ENCODE measurements at places on chromosomes 12 and 14.

DNA sequence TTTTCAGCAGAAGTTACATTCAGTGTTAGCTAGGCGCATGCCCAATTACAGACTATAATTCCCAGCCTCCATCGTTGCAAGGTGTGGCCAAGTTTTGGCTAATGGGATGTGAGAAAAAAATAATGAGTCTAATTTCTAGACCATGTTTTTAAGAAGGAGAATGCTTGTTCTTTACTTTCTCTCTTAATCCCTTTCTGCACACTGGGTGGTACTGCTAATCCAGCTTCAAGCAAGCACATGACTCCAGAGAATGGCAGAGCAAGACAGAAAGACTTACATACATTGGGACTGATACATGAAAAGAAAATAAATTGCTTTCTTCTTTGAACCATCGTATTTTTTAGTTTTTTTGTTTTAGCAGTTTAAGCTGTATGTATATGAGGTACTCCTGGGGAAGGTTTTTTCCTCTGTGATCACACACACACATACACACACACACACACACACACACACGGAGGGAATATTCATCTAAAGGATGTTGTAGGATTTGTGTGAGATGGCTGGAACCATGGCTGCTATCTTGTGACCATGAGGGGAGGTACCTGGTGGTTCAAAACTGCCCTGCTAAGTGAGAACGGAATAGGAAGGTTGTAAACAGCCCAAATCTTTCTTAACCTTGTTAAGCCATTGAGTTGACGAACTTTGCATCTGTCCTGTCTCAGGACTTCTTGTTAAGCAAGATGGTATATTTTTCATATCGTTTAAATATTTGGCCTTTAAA lies 34.3 kb upstream of the LTA4H start:
- DNase-seq = no peak

GRCh38 chr14:42391146-42391834 lies 784.6 kb downstream of the LRFN5 start:
- DNase-seq = no peak

GRCh38 chr12:85814741-85815140 lies 21.5 kb downstream of the RASSF9 start:
- no peak for DNase-seq

GRCh38 chr12:57063991-57064685 lies 14.2 kb upstream of the MYO1A start:
- no peak for DNase-seq

DNA sequence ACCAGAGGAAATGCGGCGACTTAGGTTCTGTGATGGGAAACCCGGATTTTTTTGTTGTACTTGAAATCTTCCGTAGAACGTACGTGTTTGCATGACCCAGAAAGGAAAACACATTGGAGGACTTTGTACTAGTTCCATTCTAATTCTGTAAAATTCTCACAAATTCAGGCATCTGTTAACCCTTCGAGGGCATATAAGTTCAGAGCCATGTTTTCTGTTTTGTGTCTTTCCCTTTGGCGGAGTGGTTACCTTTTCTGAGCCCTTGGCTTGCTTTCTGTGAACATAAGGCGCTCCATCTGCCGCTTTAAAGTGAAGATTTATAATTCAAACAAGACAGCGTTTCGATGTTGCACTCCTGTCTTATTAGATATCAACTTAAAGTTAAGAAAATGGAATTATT lies 34.2 kb downstream of the BICD1 start:
- DNase-seq = no peak

DNA sequence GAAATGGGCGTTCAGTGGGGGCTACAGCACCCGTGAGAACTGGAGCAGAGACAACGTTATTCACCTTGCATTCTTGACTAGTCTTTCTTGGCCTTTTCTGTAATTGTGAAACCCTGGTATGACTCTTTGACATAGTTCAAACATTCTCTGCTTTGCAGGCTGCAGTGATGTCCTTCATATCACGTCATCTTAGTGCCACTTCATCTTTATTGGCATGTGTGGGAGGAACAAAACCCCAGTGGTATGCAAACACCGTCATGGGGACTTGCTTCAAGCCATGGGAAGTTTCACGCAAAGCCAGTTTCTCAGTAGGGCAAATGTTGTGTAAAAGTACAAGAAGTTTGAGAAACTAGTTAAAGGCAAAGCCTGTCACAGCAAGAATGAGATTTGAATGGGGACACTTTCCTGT lies 20.2 kb upstream of the DUSP16 start:
- no peak for DNase-seq

GRCh38 chr14:93034671-93034994 lies 81.1 kb downstream of the ITPK1 start:
- no peak for DNase-seq

- no peak for DNase-seq
These were observed 79.4 kb downstream of the SETD3 start for GRCh38 chr14:99401211-99401610.
